Activated naive CD4-positive, alpha-beta T cell treated with anti-CD3 and anti-CD28 coated beads, Interleukin-2, amount 10 ng/mL, durations not matched to agents 7 days and 5 days (primary cell): ENCODE measurements at places on chromosomes 7 and 10.

- no peak for DNase-seq
Observed at GRCh38 chr7:22339725-22340390, 17.1 kb downstream of the RAPGEF5 start.

DNA sequence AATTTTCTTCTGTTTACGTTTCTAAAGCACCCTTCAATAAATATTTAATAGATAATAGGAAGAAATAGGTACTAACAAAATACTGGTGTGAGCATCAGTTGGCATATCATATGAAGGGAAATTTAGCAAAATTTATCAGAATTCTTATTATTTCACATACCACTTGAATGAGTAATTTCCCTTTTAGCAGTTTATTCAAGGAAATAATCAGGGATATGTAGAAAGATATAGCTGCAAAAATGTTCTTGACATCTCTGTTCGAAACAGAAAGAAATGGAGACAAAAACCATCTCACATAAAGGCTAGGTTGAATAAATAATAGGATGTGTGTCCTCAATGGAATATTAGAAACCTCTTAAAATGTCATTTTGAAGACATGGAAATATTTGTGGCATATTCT is 35.8 kb upstream of the PIP4K2A start:
- DNase-seq, result no peak

GRCh38 chr7:51114501-51114900 is 202.1 kb downstream of the COBL start:
- DNase-seq, result no peak

- no peak for DNase-seq
Observed at GRCh38 chr10:120962756-120963593, 111.8 kb downstream of the WDR11 start.

GRCh38 chr10:110584006-110584405 is 16.5 kb downstream of the SMC3 start:
- DNase-seq, result no peak

DNA sequence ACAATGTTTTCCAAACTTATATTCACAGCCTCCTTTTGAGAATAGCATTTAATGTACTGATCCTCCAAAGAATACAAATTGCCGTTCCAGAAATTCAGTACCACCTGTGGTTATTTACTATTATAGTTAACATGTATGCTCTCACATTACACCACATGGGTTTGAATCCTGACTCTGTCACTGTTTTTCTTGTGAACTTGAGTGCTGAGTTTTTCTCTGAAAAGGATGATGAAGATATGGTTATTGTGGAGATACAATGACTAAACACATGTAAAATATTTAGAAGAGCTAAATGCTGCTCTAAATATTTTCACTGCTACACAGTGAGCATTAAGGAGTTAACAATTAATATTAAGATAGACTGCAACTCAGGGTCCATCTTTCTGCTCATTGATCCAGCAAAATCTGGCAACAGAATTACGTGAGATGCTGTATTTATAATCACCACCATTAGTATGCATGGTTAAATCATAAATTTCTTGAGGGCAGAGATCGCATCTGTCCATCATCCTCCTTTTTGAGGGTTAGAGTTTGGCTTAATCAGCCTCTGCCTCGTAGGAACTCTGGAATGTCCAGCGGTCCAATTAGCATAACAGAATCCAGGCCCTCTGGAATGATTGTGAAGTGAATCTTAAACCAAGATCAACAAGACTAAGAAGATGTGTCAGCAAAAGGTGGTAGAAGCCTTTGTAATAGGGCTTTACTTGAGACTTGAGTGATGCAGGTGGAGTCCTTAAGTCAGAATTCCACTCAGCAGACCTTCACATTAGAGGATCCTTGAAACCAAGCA is 152.8 kb downstream of the MACC1 start:
- DNase-seq, result no peak

GRCh38 chr10:18145652-18146051 is 5.4 kb downstream of the CACNB2 start:
- DNase-seq, result no peak

GRCh38 chr10:130403153-130404075 is 267.2 kb downstream of the GLRX3 start:
- DNase-seq, result no peak

DNA sequence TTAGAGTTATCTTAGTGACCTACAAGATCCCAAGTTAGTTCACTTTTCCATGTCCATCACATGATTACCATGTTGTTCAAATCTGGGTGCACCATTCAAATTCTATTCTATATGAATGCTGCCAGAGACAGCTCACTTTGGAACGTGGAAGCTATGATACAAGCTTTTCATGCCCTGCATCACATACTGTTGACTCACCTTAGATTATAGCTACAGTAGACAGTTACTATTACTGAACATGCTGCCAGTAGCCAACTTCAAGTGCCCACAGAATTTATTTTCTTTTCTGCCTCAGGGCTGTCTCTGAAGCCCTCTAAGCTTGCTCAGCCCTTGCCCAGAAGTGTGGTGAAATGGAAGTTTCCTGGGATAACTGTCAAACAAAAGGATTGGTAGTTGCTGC is 231.1 kb downstream of the GPR158 start:
- no peak for DNase-seq

GRCh38 chr7:107622429-107622828 is 38.2 kb upstream of the SLC26A4 start:
- DNase-seq, result no peak

- no peak for DNase-seq
Observed at GRCh38 chr10:51312817-51313216, 238.5 kb downstream of the PRKG1 start.

- no peak for DNase-seq
Observed at GRCh38 chr10:11213137-11213536, 195.5 kb downstream of the CELF2 start.

- no peak for DNase-seq
Observed at GRCh38 chr7:133099633-133100286, 17.9 kb upstream of the CHCHD3 start.

- DNase-seq, result no peak
Observed at GRCh38 chr7:113125728-113126127, 7.4 kb upstream of the SMIM30 start.

DNA sequence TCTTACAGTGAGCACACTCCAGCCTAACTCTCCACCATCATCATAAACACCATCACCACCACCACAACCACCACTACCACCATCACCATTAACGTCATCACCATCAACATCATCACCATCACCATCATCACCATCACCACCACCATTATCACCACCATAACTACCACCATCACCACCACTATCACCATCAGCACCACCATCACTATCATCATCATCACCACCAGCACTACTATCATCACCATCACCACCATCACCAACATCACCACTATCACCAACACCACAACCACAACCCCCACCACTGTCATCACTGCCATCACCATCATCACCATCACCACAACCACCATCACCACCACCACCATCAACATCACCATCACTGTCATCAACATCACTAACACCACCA is 279.0 kb upstream of the TCERG1L start:
- DNase-seq, result no peak

GRCh38 chr10:4635883-4636282 is 190.1 kb upstream of the AKR1E2 start:
- no peak for DNase-seq

GRCh38 chr10:29007748-29008610 is 280.9 kb upstream of the LYZL1 start:
- no peak for DNase-seq

- DNase-seq, result no peak
Observed at GRCh38 chr10:59829601-59830000, 76.3 kb upstream of the MRLN start.

GRCh38 chr7:118754608-118755007 is 530.1 kb downstream of the ANKRD7 start:
- DNase-seq, result no peak

- no peak for DNase-seq
Observed at GRCh38 chr7:51158742-51159445, 157.7 kb downstream of the COBL start.

DNA sequence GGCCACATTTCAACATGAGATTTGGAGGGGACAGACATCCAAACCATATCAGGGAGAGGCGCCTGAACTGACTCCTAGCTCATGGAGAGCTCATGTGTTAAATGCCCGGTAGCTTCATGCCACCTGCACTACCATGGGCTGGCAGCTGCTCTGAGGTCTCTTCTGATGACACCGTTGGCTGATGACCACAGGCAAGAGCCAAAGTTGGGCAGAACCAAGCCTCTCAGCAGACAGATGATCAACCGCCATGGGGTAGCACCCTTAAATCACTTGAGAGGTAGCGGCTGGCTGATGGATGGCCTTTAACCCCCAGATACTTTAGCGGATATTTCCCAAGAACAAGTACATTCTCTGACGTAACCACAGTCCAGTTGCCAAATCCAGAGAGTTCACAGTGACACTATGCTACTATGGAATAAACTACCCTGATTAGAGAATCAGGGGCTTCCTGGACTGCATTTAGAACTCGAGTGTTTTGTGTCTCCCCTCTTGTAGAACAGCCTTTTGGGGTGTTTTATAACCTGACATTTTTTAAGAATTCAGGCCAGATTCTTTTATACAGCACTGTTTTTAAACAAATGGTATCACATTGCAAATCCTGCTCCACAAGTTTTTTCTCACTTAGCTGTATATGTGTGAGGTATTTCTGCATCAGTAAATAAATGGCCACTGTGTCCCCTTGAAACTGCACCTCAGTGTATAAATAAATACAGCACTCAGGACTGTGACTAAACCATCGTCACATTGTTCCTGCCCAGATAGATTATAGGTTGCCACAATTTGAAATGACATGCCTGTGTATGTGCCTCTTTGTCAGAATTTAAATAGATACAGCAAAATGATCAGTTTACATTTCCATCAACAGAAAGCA is 30.8 kb upstream of the DRGX start:
- no peak for DNase-seq

DNA sequence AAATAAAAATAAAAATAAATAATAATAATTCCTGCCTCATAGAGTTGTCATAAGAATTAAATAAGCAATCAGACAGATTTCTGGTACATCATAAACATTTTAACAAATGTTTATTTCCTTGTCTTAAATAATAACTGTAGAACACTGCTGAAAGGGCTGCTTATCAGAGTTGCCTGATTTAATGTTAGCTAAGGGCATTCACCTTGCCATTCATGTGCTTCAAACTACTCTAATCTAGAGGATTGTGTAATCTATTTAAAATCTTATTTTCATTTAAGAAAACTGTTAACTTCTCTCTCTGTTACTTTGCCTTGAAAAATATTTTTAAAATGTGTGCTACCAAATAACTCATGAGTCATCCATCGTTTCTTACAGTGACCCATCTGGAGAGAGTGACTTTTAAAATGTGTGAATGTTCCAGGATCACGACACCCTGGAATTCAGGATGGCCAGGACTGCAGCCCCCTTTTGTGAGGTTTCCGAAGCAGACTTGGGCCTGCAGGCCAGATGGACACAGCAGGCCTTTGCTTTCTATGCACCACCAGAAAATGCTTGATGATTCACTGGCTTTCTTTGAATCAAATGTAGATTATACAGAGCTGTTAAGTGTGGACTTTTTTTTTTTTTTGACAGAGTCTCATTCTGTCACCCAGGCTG is 109.1 kb upstream of the TNS3 start:
- no peak for DNase-seq

GRCh38 chr10:74988054-74988775 is 123.2 kb upstream of the SAMD8 start:
- DNase-seq, result no peak

DNA sequence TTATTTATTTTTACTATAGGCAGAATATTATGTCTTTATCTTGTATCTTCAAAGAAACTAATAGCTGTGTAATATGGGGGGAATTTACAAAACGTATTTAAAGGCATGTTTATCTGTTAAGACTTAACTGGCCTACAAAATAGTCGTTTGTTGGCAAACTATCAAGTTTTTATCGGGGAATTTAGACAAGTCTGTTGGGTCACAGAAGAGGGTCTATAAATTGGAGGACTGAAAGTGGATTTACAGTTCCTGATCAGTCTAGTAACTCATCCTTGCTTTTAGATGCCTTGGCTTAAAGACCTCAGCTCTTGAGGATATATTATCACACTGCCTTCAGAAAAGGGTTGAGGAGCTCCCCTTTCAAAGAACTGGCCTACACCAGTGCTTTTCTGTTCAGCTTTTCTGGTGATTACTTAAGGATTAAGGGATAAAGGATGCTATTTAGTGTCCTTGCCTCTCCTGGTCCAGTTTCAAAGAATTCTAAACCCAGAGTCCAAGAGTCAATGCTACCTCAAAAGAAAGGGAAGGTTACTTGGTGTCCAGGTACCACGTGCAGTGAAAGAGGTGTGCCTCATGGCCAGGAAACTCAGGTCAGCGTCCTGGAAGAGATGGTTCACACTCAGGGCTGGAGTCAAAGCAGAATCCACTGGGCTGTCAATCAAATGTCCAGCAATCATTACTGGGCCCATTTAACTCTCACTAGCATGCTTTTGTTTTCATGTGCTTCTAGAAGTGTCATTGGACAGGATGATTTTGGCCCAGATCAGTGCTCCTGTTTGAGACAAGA is 42.9 kb upstream of the ABI1 start:
- no peak for DNase-seq

DNA sequence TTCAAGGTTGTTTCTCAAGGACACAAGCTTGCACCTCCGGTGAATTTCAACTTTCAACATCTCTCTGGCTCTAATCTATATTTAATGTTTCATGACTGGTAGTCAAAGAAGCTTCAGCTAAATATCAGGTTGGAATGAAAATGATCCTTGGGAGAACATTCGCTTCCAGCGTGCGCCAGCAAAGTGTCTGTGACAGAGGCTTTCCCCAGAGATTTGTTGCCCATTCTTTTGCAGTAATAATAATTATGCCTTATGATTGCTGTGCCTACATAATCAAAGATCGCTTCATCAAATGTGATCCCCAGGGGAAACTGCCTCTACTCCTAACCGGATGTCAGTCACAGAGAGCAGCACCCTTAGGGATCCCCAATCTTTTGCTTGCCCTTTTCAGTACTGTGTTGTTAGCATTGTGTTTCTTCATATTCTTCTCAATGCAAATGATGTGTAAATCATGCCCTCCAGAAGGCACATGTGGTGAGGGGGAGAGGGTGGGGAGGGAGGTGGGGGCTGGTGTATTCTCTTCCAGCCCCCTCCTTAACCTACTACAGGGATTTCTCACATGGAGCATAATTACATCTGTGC is 30.5 kb downstream of the FZD1 start:
- DNase-seq, result no peak

DNA sequence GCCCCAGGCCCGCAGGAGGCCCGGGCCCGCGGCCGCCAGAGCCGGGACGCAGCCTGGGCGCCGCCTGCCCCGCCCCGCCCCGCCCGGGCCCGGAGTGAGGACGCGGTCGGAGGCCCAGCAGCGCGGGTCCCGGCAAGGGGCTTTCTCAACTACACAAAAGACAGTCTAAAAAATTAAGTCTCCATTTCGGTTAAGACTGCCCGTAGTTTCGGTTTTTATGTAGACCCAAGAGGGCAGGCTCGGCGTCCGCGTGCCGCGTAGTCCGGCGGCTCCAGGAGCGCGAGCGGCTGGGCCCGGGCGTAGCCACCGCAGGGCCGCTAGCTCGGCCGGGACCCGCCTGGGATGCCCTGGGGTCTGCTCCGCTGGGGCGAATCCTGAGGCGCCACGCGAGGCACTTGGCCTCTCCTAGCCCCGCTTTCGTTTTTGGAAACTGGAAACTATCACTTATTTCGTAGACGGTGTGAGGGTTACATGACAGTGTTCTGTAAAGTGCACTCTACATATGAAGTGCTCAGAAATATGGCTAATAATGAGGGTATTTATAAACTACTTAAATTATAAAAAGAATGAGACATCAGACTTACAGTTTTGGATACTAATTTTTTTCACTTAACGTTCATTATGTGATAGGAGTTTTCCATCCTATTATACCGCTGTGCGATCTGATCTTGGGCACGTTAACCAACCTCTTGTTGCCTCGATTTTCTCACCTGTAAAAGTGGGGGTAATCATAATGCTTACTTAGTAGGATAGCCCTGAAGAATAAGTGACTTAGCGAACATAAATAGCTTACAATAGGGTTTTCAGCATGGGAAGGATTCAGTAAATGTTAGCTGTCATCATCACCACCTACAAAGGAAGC is 573 bp downstream of the BLVRA start:
- peak; percentile 69 for DNase-seq
